Glutamatergic neuron (in vitro differentiated cells): ENCODE measurements at places on chromosomes 7 and 10. TPM values are rescaled to one million over a fixed set of nuclear protein-coding genes. Genes with fewer than 3 reads are reported as not detected.

MACC1 gene
- total RNA-seq, result 0.29 TPM

SPDYE6 gene
- not detected for total RNA-seq

AMPH gene
- 9.4 TPM for total RNA-seq

ADRB1 gene
- not detected for total RNA-seq

NRAP gene
- not detected for total RNA-seq

LBX1 gene
- not detected for total RNA-seq
